ENCODE measurements at places on chromosomes 4 and X.

- no peak for DNase-seq
These were observed 1682.3 kb upstream of the TENM3 start for GRCh38 chr4:180560896-180561295.

DNA sequence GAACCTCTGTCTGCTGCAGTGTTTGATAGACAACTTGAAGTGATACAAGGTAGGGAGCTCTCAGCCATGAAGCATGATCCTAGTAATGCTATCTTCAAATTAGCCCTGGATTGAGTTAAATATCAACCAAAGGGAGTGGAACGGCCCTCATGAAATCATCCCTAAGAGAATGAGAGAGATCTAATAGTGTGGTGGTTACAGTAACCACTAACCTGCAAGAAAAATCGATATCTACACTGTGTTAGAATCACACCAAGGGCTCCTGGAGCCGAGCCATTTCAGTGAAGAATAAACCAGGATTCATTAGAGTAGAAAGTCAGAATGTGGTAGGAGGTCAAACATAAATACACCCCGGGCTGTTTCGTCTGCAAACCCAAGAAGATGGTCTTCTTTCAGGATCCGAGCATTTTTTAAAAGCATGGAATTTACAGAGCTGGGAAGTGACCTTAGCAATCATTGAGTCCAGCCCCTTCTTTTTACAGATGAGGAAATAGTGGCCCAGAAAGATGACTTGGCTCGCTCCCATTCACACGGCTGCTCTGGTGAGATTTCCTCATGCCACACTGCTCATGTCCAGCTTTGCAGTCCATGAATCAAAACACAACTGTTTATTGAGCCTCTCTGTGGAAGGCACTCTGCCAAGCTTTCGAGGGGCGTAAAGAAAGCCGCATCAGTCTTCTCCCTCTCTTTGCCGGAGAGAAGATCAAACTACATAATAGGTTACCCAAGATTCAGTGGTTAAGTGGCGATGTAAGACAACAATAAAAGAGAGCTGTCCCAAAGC, 5.5 kb upstream of the DCTD start:
- no peak for DNase-seq

- peak; percentile 74 for DNase-seq
These were observed 27.7 kb downstream of the PJA1 start for GRCh38 chrX:69137371-69138117.

- DNase-seq: no peak
These were observed 110.0 kb upstream of the EDNRA start for GRCh38 chr4:147370881-147371280.

GRCh38 chr4:151143162-151143561, 43.7 kb downstream of the RPS3A start:
- DNase-seq: no peak

DNA sequence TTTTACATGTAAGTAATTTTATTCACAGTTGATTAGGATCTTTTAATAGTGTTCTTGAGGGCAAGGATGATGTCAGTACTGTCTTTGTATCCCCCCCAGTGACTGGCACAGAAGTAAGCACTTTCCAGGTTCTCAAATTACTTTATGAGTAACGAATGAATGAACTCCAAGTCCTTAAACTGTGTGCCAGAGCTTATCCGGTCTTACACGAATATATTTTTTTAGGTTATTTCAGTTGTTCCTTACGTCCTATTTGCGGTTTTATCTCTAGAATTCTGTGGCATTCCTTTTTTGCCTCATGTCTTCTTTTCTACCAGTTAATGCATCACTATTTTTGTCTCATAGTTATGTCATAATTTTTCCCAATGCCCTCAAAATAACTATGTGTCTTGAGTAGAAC, 106.9 kb upstream of the MID1IP1 start:
- DNase-seq: no peak

DNA sequence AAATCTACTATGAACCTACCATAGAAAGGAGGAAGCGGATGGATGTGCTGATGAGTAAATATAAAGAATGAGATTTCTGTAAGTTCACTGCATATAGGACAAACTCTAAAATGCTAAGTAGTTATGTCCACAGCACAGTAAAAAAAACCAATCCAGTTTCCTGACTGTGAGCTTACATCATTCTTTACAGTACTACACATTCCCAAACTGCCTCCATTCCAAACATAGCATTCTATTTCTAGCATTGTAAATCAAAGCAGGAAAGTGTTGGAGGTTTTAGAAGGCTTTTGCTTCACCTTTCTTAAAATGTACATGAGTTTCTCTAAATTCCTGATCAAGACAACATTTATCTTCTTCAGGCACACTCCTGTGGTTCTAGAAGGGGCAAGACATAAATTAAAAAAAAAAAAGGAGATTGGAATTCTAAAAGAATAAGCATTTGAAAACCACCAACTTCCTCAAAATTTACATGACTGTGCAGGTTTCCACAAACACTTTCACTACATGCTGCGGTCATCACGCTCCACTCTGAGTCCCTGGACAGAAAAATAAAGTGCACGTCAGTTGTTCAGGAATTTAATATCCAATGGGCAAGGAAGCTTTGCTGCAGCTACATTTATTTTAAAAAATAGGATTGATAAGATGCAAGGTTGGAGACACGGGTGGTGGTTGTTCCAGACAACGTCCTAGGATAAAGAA, 297.6 kb upstream of the STS start:
- peak; percentile 45 for DNase-seq

- DNase-seq: no peak
These were observed 50.4 kb upstream of the ETNPPL start for GRCh38 chr4:108813261-108813660.

- DNase-seq: no peak
These were observed 2.1 kb upstream of the FAM9A start for GRCh38 chrX:8803326-8803725.
